Stimulated activated CD8-positive, alpha-beta memory T cell treated with anti-CD3 and anti-CD28 coated beads, Interleukin-15, amount 100 ng/mL, for 24 hours (primary cell): ENCODE measurements at places on chromosomes 5 and 9.

DNA sequence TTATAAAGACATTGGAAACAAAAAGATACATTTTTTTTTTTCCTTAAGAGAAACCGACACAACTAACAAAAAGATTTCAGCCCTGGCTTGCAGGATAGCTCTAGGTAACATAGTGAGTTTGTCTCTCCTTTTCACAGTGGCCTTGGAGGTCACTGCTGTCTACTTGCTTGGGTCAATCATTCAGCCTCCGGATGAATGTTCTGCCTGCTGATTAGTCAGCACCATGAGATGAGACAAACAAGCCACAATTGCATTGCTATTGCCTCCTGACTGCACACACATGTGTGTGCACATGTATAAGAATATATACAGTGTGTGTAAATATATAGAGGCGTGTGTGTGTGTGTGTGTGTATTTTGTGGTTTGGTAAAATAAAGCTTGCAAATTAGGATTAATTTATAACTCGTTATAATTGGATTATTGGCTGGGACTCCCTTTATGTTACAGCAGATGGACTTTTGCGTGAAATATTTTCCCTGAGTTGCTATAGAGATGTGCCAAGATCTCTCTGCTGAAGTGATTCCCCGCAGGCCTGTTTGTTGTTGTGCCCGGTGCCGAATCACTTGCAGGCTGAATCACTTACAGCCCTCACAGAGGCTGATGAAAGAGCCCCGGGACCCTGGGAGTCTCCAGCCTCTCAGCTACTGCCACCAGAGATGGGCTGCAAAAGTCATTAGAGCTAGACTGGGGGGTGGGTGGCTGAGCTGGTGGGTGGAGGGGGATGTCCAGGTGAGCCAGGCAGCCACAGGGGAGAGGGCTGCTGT is 161.2 kb downstream of the FGF18 start:
- no peak for DNase-seq

DNA sequence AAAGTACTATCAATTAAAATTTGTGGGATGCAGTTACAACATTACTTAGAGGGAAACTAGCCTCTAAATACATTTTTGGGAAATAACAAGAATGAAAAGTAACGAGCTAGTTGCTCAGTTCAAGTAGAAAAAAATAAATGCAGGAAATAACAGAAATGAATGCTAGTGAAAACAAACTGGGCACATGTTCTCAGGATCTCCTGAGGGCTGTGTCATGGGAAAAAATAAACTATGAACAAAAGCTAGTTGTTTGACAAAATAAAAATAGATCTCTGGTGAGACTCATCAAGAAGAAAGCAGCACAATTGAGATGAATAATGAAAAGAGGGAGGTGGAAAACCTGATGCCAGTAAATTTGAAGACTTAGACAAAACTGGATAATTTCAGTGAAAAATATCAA is 16.3 kb downstream of the IDNK start:
- DNase-seq = no peak

DNA sequence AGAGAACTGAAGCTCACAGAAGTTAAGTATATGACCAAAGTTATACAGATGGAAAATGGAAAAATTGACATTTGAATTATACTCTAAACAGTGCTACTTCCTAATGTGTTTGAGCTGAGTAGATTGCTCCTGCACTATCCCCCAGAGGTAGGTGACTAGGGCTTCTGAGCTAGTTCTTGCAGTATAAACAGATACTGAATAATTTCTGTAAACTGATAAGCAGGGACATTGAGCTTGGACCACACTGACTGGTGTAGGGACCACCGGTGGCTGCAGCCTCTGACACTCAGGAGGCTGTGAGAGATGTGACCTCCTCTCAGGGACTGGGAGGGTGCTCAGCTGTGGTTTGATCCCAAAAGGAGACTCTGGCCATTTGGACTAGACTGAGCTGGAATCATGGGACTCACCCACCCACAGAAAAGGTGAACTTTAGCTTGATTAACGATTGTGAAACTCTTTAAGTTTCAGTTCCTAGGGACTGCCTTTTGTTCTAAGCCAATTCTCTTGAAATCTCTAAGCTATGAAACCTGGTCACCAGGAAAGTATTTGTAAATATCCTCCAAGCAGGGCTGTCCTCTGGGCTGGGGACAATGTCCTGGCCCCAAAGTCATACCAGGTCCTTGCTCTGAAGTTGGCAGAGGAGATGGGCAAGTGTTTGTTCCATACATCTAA is 291.5 kb downstream of the SEC61B start:
- DNase-seq = no peak

DNA sequence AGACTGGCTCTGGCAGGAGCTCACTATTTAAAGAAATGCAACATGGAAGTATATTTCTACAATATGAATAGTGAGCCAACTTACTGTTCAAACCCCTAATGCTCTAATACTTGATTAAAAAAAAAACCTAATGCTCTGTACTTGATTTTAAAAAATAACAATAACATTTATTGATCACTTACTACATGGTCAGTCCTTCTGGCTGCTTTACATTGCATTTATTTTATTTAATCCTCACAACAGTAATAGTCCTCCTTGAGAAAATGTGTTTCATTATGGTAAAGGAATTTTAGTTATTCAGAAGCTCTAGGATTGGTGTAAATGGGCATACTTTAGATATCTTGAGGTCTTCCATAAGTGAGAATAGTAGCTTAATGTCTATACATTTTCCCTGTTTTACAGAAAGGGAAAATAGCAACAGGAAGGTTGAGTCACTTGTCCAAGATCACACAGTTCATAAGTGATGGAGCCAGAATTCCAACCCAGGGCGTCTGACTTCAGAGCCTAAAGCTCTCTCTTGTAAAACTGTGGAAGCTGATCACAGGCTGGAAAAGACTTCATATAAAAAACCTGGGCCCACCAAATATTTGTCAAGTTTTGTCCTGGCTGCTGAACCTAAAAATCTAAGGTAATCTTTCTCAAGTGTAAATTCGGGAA is 1.0 kb downstream of the STARD4 start:
- DNase-seq = no peak

GRCh38 chr9:82504620-82505019 is 516.0 kb downstream of the SPATA31D1 start:
- no peak for DNase-seq

- no peak for DNase-seq
Observed at GRCh38 chr5:135207866-135208265, 173.8 kb upstream of the PITX1 start.

GRCh38 chr9:123041489-123041888 is 8.0 kb downstream of the GPR21 start:
- DNase-seq = no peak

DNA sequence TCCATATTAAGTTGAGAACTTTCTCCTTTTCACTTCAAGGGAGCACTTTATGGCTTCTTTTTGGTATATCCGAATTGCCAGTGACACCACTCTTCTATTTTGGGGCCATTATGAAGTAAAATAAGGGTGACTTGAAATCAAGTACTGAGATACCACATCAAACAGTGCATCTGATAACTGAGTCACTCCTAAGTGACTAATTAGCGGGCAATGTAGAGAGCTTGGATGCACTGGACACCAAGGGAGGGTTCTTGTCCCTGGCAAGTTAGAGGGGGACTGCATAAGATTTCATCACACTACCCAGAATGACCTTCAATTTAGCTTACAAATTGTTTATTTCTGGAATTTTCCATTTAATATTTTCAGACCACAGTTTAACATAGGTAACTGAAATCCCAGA is 813.9 kb upstream of the CDH10 start:
- no peak for DNase-seq

DNA sequence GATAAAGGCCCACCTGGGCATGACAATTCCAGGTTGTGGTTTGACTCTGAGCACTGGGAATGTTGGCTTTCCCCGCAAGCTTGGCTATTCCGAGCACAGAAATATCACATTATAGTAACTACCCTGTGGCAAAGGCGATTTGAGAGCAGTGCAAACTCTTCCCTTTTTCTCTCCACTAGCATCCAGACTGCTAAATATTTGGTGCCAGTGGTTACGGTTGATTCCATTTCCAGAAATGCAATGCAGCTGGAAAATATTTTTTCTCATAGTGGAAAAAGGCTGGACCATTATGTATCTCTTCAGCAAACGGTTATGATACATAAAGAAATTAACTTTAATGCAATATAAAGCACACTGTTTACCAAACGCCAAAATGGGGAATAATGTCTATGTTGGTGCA is 158.0 kb downstream of the ENC1 start:
- DNase-seq = no peak

- no peak for DNase-seq
Observed at GRCh38 chr5:124858612-124859011, 112.2 kb upstream of the ZNF608 start.

GRCh38 chr9:89522261-89522958 is 24.5 kb upstream of the SEMA4D start:
- no peak for DNase-seq

- no peak for DNase-seq
Observed at GRCh38 chr5:39462211-39462610, 37.4 kb upstream of the DAB2 start.

GRCh38 chr5:181283347-181283746 is 22.4 kb upstream of the TRIM52 start:
- no peak for DNase-seq

DNA sequence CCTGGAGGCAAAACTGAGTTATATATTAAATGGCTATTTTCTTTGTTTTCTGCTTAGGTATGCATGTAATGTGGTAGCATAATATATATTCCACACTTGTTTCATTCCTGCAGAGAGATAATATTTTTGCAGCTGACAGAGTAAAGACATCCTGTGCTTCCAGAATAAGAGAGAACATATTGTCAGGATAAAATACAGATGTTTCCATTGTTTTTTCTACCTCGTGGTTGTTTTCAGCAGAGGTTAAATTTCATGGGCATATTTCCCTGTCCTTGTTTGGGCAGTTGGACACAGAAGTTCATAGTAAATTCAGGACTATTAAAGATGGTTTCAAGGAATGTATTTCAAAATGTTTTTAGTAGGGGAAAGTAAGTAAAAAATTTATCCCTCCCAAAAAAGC is 47.6 kb upstream of the MEGF10 start:
- no peak for DNase-seq

DNA sequence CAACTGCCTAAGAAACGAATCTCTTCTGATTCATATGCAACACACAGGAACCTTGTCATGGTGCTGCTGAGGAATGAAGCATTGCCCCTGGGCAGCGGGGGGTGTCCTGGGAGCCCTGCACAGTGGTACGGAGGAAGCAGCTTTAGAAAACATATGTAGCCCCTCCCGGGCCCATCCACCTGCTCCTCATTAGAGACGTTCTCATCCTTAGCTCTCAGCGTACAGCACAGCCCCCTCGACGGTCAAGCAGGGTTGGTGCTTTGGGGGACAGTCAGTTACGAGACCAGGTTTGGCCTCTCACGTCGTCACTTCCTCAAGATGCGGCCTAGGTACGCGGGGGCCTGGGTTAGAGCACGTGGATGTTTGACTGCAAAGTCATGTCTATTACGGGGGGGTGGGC is 28.4 kb upstream of the LAMC3 start:
- DNase-seq = no peak

GRCh38 chr9:38339087-38339486 is 53.4 kb upstream of the ALDH1B1 start:
- DNase-seq = no peak

DNA sequence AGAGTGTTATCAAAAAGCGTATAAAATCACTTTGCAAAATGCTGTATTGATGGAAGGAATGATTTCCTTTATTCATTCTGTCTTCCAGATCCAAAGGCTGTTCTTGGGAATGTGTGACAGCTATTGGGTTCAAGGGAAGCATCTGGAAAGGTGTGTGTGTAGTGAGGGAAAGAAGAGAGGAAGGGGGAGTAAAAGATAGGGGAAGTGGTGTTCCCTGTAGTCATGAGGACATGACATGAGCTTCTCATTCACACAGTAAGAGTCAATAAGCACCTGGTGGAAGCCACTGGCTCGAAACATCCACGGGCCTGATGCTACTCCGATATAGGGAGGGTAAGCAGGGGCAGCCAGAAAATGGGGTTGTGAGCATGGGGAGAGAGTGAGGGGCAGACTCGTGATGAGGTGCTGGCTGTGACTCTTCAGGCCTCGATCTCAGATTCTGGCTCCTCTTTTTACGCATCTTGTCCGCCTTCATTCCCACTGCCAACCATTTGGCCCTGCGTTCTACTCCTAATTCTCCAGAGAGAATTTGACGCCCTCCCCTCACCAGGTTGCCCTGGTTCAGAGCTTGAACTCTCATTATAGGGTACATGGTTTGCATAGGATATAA is 29.1 kb upstream of the HSPA9 start:
- DNase-seq = no peak

- DNase-seq = no peak
Observed at GRCh38 chr5:43415935-43416802, 4.0 kb upstream of the CCL28 start.

DNA sequence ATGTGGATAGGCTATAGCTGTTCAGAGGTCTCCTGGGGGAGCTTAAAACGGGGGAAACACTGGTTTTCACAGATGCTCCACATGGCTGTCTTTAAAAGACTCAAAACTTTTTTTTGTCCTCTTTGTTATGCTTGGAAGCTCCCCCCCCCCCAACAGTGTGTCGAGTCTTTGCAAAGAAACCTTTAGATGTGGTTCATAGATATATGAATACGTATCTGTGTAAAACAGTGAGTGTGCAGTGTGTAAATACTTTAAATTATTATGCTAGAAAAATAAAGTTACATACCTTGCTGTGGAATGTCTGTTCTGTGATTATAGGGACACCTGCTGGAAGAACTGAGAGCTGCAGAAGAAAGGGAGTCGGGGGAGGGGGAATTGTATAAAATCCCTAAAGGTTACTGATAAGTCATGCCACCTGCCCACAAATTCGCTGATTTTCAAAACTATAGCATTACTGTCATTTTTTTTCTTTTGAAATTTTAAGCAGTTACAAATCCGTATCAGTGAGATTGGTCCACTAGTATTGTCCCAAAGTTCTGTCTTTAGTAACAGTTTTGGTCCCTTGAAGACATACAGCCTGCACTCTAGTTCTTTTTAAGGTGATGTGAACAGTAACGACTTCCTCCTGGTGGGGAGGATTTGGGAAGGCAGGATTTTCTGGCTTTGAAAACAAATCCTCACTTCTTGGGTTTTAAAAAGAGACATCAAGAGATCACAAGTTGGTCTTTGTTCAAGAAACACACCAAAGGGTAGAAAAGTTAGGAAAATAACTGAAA is 22.9 kb downstream of the RGMB start:
- no peak for DNase-seq

- no peak for DNase-seq
Observed at GRCh38 chr5:76709762-76710161, 6.2 kb upstream of the F2R start.
